Left lung (tissue), 14 donors: ENCODE measurements at places on chromosomes 3 and 15.

DNA sequence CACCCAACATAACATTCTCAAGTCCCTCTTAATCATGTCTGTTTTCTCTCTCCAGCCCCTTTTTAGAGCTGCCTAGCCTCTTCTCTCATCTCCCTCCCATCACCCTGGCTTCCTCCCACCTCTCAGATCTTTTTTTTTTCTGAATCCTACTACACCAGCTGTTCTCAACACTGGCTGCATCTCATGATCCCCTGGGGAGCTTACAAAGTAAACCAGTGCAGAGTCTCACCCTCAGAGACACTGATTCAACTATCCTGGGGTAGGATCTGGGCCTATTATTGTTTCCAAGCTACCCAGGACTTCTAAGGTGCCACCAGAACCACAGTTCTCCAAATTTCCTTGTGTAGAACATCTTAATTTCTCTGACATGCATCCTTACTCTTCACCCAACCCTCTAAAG is 50.3 kb upstream of the ACAN start:
- no peak for DNase-seq

DNA sequence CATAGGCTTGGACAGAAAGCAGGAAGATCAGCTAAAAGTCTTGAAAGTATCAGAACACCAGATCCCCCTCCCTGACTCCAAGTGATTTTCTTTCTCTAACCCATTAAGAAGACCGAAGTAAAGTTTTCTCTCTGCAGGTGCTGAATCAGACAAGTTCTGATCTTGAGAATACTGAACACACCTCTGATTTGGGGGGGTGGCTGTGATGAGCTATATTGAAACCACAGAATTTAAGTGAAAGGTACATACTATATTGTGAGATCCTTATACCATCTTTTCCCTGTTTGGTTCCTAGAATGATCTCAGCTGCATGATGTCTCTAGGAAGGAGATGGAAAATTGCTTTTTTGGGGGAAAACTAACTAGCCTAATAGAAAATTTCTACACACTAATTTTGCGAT is 196.0 kb downstream of the DIPK2A start:
- no peak for DNase-seq

- DNase-seq: no peak
Observed at GRCh38 chr3:62318365-62318751, 55.0 kb downstream of the FEZF2 start.

- no peak for DNase-seq
Observed at GRCh38 chr15:27241943-27242342, 271.0 kb downstream of the GABRG3 start.

DNA sequence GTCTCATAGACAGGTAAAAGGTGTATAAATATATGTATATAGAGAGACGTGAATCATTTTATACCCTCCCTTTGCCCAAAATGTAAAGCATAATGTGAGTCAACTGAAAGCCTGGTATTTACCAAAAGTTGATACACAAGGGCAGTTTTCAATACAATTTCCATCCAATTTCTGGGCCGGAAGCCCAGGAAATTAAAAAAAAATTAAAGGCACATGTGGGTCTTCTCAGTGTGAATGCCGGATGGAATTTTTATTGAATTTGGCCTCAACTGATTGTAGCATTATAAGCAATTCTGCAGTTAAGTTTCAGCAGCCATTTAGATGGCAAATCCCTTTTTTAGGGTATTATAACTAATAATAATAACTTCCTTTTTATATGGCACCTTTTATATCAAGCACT is 3.3 kb upstream of the CNTN3 start:
- no peak for DNase-seq

GRCh38 chr3:73569246-73569760 is 55.4 kb downstream of the PDZRN3 start:
- DNase-seq: no peak

DNA sequence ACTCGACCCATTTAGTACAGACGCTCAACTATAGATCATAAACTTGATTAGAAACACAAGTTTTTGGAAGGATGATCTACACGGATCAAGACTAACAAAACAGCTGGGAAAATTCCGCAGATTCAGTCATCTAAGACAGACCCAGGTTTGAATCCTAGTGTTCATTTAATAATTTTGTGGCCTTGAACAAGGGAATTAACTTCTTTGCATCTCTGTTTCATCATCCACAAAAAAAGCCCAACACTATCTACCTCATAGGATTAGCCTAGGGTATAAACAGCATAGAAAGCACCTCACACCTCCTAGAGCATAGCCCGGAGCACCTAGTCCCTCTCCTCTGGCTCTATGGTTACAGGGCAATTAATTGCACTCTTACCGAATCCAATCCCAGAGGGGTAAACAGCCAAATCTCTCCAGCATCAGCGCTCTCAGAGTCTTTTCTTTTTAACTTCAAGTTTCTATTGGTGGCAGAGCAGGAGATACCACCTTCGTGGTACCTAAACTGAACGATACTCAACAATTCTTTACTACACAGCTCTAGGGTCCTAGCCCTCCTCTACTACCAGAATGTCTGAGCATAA is 3.5 kb downstream of the TBL1XR1 start:
- no peak for DNase-seq

DNA sequence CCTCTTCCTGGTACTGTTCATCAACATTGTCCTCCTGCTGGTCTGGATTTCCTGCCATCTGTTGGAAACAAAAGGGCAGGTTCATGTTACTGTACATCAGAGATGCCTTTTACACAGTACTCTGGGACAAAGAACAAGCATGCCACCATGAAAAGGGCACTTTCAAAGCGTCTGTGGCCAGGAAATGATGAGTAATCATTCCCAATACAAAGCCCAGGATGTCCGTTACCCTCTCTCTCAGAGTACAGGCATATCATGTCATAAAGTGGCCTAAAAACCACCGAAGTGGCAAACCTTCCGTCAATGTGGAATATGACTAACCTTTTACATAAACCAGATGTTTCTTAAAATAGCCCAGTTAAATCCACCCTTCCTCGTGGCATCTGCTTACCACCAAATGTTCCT is 71.2 kb downstream of the GOLIM4 start:
- no peak for DNase-seq

- no peak for DNase-seq
Observed at GRCh38 chr3:194054016-194054415, 81.9 kb upstream of the HES1 start.

DNA sequence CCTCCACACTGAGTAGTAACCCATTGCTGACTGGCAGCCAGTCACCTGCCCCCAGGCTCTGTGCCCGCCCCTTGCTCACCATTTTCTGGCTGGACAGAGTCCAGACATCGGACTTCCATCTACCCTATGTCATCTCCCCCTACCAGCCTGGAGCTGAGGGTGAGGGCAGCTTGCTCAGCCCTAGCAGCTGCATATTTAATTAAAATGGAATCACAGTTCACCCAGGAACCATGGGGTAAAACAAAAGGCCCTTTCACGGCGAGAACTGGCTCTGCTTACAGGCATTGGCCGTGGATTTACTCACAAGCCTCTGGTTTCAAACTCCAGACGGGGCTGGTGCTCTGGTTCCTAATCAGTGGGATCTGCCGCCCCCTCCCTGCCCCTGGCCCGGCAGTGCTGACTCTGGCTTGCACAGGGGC is 94.9 kb upstream of the ATP2B2 start:
- no peak for DNase-seq

DNA sequence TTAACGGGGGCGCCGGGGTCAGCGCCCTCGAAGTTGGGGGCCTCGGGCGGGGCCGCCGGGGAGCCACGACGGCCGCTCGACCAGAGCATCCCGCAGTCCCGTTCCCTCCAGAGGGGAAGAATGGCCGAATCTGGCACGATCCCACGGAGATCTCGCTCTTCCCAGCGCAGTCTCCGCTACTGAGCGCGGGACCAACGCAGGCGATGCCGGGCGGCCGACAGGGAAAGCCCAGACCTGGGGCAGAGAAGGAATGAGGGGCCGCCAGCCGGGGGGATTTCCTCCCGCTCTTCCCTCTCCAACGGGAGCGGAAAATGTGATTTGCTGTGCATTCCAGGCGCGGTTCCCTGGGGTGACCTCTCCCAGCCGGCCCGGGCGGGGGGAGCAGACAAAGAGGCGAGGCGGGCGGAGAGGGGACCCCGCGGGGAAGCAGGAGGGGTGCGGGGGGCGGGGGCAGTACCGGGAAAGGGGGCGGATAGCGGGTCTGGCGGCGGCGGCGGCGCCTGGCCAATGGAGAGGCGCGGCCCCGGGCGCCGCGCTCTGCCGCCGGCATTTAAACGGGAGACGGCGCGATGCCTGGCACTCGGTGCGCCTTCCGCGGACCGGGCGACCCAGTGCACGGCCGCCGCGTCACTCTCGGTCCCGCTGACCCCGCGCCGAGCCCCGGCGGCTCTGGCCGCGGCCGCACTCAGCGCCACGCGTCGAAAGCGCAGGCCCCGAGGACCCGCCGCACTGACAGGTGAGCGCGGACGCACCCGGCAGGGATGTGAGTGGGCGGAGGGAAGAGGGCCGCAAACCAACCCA is at the start of gene GREM1:
Gene GREM1, plus strand, starts transcription at position 579 of the 801 bp plus-strand sequence. CDS start 12,687 bp downstream, outside the sequence.
- DNase-seq: no peak

- no peak for DNase-seq
Observed at GRCh38 chr3:36399933-36400332, 19.6 kb downstream of the STAC start.

GRCh38 chr3:13513051-13513912 is 33.2 kb downstream of the HDAC11 start:
- DNase-seq: no peak

- DNase-seq: no peak
Observed at GRCh38 chr3:62312201-62312600, 61.1 kb downstream of the FEZF2 start.

DNA sequence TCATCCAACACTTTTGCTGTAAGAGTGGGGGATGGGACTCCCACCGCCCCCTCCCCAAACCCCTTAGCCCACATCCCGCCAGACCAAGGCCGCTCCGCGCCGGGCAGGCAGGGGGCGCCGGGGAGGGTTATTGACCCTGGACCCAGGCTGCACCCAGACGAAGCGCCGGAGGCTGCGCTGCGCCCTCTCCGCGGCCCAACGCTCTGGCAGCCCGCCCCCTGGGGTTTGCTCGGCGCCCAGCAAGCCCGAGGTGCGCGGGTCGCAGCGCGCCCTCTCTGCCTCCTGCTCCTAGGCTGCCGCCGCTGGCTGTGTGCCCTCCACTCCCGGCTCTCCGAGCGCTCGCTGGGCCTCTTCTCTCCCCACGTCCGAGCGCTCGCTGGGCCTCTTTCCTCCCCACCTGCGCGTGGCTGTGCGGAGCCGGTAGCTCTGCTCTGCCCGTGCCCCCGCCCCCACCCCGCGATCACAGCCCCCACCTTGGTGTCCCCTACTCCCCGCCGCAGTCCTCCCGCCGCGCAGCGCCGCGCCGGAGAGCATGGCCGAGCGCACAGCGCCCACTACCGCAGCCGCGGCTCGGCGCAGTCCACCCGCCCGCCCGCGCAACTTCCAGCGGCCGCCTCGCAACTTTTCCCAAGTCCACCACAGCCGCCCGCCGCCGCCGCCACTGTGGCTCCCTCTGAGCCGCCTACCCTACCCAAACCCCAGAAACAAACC is 1.2 kb downstream of the MECOM start:
- DNase-seq: peak; percentile 49
